ENCODE measurements at places on chromosomes 7 and 10.

GRCh38 chr10:94183666-94184264, 179.0 kb downstream of the NOC3L start:
- no peak for DNase-seq

DNA sequence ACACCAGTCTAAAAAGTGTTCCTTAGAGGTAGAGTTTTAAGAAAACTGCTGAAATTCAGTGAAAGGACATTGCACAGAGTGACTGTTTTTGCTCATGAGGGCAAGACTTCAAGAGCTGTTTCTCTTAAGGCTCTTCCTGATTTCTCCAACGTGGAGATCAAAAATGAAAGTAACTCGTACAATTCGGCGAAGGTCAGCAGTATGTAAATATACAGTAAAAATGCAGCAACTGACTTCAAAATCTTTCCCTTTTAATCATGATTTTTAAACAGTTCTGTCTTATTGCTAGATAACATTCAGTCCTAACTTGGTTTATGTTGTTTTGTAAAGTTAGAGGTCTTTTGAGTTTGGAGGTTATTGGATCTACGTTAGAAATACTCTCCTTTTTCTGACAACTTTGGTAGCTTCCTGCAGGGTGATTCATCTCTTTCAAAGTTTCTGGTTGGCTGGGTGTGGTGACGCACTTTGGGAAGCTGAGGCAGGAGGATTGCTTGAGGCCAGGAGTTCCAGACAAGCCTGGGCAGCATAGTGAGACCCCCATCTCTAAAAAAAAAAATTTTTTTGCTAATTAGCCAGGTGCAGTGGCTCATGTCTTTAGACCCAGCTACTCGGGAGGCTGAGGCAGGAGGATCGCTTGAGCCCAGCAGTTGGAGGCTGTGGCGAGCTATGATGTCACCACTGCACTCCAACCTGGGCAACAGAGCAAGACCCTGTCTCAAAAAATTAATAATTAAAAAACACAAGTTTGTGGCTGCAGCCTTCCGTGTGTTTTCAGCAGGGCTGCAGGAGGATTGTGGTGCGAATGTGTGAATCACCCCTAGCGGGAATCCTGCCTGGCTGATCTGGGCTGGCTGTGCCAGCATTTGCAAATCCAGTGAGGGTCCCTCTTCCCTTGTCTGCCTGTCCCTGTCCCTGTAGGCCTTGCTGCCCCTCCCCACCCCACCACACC, 29.2 kb upstream of the AP5Z1 start:
- DNase-seq: no peak

DNA sequence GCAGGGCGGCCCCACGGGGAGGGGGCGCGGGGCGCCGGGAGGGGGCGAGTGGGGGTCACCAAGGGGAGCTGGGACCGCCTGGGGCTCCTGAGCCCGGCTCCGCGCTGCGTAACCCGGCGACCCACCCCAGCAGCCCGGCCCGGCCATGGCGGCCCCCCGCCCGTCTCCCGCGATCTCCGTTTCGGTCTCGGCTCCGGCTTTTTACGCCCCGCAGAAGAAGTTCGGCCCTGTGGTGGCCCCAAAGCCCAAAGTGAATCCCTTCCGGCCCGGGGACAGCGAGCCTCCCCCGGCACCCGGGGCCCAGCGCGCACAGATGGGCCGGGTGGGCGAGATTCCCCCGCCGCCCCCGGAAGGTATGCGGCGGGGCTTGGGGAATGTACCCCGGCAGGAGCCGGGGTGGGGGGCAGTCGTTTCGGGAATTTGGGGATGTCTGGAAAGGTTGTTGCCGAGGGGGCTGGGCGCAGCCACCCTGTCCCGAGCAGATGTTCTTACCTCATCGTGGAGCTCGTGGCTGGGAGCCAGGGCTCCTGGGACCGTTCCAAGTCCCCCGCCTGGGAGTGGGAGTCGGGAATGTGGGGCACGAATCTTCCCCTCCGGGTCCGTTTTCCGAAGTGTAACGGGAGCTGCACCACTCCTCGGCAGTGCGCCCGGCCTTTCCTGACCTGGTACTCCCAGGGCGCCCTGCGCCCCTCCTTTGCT, 431 bp downstream of the ZYX start:
- DNase-seq: no peak

GRCh38 chr7:23287612-23288011, 11.5 kb upstream of the MALSU1 start:
- DNase-seq: no peak

GRCh38 chr7:54556121-54556520, 13.9 kb downstream of the VSTM2A start:
- no peak for DNase-seq

DNA sequence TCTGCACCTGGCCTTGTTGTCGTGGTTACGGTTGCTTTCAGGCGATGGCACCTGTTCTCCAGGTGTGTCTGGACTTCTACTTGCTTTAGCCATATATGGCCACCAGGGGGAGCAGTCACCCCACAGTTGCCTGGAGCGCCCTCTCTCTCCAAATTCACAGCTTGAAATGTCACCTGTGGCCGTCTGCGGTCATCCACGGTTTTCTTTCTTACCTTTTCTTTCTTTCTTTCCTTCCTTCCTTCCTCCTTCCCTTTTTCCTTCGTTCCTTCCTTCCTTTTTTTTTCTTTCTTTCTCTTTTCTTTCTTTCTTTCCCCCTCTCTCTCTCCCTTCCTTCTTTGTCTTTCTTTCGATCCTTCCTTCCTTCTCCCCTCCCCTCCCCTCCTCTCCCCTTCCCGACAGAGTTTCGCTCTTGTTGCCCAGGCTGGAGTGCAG, 150.5 kb upstream of the VKORC1L1 start:
- peak; percentile 27 for DNase-seq

GRCh38 chr7:67406976-67407375, 410.3 kb downstream of the TYW1 start:
- DNase-seq: no peak

GRCh38 chr7:101626069-101626671, 2.9 kb downstream of the MYL10 start:
- no peak for DNase-seq

DNA sequence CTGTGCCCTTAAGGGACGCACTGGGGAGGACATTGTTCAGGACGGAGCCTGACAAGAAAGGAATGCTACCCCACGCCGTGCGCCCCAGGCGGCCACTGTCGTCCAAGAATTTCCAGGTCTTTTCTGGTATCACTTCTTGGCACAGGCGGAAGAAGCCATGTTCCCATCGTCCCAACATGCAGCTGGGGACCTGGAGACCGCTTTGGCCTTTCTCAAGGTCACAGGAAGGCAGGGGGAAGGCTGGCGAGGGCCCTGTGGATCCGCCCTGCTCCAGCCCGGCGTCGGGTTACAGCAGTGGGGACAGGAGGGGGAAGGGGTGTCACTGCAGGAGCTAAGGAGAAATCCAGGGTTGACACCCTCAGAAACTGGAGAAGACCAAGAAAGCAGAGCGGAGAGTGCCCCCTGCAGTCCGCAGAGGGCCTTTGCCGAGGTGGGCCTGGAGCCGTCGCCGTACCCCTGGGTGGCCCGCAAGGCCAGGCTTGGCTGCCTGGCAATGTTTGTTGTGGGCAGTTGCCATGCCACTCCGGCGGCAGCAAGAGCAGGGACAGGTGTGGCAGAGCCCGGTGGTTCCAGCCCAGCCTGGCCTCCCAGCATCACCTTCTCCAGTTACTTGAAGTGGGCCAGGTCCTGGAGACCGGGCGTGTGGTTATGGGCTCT, 104.1 kb downstream of the LHPP start:
- no peak for DNase-seq

DNA sequence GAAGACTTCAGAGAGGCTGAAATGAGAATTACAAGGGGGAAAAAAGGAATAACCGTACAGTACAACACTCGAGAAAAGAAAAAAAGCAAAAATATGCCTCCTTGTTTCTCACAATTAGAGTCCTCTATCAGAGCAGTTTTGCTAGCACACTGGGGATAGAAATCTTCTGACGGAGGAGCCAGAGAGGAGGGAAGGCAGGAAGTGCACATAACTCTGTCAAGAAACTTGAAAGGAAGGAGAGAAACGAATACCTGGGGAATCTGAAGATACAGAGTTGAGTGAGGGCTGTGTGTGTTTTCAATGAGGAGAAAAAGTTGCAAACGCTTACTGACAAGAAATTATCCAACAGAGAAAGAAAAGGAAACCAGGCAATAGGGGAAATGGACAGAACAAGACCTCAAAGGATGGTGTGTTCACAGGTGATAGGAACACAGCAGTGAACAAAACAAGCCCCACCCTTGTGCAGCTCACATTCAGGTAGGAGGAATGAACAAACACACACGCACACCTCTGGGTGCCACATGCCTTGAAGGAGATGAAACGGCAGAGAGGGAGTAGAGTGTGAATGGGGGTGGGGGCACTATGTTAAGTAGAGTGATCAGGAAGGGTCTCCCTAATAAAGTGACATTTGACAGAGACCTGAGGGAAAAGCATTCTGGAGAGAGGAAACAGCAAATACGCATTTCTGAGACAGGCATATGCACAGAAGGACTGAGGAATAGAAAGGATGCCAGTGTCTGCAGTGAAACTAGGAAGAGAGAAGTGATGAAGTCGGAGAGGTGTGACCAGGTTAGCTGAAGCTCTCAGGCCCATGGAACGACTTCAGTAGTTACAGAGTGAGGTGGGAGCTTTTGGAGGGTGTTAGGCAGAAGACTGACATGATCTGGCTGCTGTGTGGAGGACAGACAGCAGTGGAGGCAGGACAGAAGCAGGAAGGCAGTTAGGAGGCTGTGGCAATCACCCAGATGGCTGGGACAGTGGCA, 46.7 kb upstream of the SPOCK2 start:
- DNase-seq: no peak

DNA sequence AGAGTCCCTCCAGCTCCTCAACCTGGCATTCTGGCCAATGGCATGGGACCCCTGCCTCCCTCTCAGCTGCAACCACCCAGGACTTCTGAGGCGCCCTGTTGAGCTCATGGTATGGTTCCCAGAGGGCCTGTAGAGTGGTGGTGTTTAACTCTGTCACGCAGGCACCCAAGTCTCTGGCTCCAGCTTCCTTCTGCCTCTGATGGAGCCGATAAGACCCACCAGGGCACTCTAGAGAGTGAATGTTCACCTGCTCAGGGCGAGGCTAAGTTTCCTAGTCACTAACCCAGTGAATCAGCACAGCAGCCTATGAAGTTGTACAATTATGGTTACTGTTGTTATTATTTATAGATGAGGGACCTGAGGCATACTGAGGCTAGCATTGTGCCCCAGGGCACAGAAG, 120.4 kb downstream of the ZMIZ1 start:
- no peak for DNase-seq

GRCh38 chr7:17530741-17531421, 232.4 kb downstream of the AHR start:
- no peak for DNase-seq

DNA sequence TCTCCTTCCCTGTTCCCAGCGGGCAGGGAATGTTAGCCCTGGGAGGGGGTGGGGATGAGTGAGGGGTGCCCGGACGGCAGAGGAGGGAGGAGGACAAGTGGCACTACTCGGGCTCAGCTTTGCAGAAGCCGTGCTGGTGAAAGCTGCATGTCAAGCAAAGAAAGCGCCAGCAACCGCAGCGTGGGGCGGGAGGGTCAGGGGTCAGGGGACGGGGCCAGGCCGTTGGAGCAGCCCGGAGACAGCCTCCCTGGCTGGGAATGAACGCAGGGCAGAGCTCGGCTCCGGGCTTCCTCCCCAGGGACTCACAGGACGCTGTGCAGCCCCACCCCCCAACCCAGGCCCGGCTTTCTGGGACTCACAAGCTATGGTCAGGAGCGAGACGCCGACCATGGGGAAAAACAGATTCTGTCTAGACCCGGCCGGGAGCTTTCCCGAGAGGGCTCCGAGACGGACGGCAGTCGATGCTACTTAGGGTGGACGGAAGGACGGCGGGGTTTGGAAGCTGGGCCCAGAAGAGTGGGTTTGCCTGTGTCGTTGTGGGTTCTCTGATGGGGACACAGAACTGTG, 113.4 kb downstream of the VIPR2 start:
- DNase-seq: no peak

- DNase-seq: no peak
Measured at GRCh38 chr7:42010751-42011150, 226.3 kb downstream of the GLI3 start.

DNA sequence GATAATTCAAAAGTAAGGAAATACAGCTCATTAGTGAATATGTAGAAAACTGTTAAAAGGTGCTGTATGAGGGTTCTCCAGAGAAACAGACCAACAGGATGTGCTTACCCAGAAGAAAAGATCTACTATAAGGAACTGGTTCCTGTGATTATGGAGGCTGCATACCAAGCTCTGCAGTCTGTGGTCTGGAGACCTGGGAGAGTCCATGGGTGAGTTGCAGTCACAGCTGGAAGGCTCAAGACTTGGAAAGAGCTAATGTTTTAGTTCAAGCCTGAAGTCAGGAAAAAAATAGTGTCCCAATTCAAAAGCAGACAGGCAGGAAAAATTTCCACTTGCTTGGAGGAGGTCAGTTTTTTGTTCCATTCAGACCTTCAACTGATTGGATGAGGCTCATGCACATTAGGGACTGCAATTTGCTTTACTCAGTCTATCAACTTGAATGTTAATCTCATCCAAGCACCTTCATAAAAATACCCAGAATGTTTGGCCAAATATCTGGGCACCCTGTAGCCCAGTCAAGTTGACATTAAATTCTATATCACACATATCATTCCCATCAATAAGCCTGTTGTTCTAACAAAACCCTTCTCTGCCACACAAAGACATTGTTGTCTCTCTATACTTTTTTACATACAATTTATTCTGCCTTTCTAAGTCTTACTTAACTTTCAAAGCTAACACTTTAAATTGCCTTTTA, 197.9 kb upstream of the KLF6 start:
- DNase-seq: no peak

DNA sequence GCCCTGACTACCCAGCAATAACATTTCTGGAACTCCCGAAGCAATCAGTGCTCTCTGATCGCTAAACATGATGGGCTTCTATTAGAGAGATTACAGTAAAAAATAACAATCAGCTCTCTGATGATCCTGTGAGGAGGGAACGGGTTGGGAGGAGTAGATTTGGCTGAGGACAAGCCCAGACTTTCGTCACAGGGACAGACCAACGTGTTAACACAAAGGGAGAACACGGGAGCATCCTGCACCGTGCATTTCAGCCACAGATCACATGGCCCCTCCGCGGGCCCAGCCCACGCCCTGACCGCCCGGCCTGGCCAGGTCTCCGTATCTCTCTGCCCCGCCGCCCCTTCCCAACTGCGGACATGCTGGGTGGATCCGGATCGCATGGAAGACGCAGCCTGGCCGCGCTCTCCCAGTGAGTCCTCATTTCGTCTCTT, 95.0 kb upstream of the AGBL3 start:
- no peak for DNase-seq

Data from stimulated activated CD8-positive, alpha-beta memory T cell treated with anti-CD3 and anti-CD28 coated beads, Interleukin-7, amount 100 ng/mL, for 24 hours (primary cell).